Activated naive CD8-positive, alpha-beta T cell treated with anti-CD3 and anti-CD28 coated beads, Interleukin-2, amount 10 ng/mL, durations not matched to agents 7 days and 5 days (primary cell): ENCODE measurements at places on chromosomes 16 and 17. TPM values are rescaled to one million over a fixed set of nuclear protein-coding genes. Genes with fewer than 3 reads are reported as not detected.

PSMB3 gene
- total RNA-seq: 189 TPM

OR1A1 gene
- total RNA-seq: not detected

APOBR gene
- 23.9 TPM for total RNA-seq

KRTAP3-2 gene
- not detected for total RNA-seq

TOM1L2 gene
- total RNA-seq: 32.9 TPM

MYH2 gene
- total RNA-seq: not detected

SEC14L5 gene
- not detected for total RNA-seq

PMFBP1 gene
- 5.0 TPM for total RNA-seq

KRT27 gene
- total RNA-seq: not detected

TAOK1 gene
- 51.6 TPM for total RNA-seq

CDRT15L2 gene
- total RNA-seq: not detected

- no peak for DNase-seq
Measured at GRCh38 chr17:80393241-80393890, 21.6 kb upstream of the ENDOV start.

GRCh38 chr17:7208027-7208571, 11.5 kb downstream of the DLG4 start:
- no peak for DNase-seq

DNA sequence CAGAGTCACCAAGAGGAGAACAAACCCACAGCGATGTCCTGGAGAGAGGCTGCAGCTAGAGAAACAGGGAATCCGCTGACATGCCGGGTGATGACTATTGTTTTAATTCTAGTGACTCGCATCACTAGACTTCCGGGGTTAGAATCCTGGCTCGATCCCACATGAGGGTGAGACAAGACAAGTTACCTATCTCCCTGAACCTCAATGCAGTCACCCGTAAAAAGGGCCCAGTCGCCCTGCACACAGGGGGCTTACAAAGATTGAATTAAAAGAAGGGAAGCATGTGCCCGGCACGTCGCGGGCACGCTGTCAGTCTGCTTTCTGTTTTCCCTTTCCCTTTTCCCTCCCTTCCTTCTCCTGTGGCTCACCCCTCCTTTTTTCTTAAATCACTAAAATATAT, 212.9 kb upstream of the FOXF1 start:
- no peak for DNase-seq

DNA sequence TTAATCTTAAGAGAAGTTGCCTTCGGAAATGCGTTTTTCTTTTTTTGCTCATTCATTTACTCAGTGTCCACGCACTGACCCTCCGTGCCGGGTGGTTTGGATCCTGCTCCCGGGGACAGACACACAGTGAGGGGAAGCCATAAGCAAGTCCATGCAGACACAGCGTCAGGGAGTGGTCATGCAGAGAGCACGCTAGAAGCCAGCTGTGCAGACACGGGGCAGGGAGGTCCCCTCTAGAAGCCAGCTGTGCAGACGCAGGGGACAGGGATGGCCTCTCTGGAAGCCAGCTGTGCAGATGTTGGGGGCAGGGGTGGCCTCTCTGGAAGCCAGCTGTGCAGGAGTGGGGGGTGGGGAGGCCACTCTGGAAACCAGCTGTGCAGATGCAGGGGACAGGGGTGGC, 4.8 kb downstream of the GAA start:
- peak; percentile 15 for DNase-seq

DNA sequence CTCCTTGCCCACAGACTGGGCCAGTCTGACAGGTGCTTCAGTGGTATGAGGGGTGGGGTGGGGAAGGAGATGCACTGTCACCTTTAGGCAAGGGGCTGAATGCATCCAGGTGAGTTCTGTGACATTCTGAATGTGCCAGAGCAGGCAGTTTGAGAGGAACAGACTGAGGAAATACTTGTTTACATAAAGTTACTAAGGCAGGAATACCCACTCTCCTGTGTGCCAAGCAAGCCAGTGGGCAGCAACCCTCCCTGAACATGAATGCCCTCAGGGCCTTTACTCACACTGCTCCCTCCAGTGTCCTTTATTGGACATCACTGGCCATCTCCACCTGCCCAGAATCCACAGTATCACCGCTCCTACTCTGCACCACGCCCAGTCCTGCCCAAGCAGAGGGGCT, 33.1 kb upstream of the ULK2 start:
- DNase-seq: no peak

DNA sequence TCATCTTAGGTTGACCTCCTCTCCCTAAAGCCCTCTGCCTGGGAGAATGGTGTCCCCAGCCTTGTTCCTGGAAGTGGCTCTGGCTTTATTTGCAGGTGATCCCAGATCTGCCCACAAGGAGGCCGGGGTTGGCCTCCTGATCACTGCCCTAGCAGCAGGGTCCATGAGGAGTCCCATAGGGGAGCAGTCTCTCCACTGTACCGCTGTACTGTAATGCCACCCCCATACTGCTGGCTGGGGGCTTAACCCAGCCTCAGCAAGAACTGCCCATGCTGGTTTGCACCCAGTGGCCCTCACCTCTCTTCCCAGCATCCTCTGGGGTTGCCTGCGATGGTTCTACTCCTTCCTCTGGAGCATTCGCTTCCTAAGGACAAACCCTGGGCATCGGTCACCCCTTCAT, 39.1 kb downstream of the PSME3IP1 start:
- DNase-seq: no peak

- DNase-seq: no peak
Measured at GRCh38 chr16:988471-989353, 7.1 kb downstream of the SOX8 start.

DNA sequence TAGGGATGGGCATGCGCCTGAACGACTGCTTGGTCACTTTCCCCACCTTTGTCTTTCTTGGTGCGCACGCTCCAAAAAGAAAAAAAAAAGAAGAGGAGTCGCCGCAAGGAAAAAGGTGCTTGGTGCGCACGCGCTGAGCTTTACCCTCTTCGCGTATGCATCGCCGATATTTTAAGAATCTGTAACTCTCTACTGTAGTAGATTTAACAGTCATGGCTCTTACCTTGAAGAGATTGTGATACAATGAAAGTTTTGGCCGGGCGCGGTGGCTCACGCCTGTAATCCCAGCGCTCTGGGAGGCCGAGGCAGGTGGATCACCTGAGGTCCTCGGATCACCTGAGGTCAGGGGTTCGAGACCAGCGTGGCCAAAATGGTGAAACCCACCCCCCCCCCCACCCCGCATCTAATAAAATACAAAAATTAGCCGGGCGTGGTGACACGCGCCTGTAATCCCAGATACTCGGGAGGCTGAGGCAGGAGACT, 609 bp upstream of the FXR2 start:
- no peak for DNase-seq

DNA sequence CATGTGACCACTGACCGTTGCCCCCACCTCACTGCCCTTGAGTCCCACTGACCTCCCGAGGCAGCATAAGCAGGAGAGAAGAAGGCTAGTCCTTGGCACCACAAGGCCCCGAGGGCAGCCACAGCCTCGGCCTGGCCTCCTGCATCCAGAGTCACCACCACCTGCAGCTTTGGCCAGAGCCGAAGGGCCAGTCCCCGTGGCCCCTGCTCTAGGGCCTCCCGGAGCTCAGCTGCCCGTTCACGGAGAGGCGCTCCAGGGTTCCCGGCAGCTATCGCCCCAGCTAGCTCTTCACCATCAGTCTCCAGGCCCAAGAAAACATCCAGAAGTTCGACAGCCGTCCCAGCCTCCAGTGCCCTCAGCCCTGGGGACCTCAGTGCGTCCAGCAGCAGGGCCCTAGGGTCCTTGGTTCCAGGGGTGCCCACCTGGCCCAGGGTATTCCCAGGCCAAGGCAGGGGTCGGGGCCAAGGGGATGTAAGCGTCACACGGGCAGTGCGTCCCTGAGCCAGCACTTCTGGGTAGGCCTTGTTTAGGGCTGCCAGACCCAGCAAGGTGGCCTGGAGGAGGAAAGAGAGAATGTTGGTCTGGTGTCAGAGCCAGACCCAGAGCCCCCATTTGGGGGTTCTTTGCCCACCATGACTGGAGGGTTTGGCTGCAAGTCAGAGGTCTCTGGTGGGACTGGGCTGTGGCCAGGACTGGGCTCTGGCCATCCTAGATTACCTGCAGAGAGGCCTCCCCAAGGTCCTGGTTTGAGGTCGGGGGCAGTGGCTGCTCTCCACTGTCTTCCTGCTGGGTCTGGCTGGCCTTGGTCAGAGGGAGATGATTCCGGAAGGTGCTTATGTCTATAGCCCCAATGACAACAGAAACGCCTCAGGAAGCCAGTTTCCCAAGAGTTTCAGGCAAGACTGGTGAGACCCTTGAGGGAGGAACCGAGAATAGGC, 1.8 kb downstream of the GHDC start:
- no peak for DNase-seq

DNA sequence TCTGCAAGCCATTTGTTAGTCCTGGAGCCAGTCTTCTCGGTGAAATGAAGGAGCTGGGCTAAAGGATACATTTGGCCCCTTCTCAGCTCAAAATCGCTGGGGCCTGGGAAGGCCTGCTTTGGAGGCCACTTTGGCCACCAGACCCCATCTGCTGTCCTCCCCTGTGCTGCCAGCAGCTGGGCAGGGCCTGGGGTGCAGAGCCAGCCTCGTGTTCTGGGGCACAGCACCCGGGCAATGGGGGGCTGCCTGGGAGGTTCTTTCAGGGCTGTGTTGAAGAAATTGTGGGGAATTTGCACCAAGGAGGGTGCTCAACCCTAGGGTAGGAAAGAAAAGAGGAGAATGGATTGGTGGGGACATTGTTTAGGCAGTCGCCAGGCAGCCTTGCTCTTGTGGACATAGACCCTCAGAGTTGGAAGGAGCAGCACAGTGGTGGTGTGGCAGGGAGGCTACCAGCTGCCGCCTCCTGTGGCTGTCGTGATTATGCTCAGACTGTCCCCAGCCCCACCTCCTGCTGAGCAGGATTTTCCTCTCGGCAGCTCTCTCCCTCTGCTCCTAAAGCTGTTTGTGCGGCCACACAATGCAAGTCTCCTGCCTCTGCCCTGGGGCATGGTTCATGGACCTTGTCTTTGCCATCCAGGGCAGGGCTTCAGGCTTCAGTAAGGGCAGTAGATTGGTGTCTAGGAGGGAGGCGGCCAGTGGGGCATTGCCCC, 174.8 kb downstream of the NTN1 start:
- DNase-seq: no peak

GRCh38 chr16:85983064-85983463, 84.1 kb downstream of the IRF8 start:
- DNase-seq: no peak

DNA sequence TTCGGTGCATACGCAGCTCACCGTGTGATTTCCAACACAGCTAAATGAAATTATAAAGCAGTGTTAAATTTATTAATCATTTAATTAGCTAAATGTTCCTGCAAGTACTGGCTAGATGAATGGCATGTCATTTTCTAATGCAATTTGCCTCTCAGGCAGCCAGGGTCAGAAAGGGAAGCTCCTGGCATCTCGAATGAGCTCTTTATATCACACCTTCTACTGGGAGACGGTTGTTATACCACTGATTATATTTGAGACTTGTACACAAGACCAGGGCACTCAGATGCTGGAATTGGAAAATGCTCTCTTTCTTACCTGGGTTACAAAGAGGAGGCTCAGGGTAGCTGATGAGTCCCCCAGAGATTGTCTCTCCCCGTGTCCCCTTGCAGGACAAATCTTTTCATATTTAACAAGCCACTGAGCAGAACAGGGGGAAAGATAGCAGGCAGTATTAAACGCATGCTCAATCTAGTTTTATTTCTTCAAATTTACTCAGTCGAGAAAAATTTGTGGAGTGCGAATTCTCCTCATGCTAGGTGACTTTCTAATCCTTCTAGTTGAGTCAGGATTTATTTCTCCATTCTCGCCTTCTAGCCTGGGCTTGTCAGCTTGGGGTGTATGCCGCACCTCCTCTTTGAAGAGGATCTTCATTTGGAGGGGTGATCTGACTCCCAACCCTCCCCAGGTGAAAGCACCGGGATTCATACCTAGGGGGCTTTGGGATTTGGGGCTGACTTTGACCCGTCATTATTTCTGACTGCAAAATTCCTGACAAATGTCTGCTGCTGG, 441.1 kb downstream of the MAF start:
- DNase-seq: no peak

DNA sequence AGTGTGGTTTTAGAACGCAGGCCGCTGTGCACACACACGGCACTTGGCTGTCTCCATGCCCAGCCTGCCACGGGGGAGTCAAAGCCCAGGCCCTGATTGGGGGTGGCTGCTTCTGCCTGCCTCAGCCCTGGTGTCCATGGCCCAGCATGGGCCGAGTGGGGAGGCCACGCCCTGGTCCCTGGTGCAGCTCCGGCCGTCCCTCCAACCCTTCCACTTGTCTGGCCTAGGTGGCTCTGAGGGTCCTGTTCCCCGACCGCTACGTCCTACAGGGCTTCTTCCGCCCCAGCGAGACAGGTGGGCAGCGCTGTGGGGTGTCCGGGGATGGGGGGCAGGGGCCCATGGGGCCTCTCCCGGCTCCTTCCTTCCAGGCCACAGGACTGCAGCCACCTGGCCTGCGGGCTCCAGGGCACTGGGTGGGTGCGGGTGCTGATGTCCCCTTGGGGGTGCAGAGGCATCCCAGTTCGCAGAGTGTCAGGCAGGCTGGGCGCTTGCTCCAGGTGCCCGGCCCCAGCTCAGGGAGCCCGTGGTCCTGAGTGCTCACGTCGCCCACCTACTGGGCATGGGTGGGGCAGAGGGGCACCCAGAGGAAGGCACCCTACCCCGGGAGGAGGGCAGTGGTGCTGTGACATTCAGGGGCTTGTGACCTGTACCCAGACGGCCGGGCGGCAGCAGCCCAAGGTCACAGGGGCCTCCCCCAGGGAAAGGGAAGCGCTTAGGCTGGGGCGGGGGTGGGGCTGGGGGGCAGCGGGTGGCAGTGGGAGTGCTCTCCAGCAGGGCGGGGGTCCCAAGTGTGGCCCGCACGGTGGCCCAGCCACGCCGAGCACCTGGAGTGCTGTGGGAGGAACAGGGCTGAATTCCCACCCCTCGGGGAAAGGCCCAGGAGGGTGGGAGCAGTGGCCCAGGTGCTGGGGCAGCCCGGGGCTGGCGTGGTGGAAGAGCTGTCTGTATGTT, 11.8 kb downstream of the CENPX start:
- DNase-seq: no peak

DNA sequence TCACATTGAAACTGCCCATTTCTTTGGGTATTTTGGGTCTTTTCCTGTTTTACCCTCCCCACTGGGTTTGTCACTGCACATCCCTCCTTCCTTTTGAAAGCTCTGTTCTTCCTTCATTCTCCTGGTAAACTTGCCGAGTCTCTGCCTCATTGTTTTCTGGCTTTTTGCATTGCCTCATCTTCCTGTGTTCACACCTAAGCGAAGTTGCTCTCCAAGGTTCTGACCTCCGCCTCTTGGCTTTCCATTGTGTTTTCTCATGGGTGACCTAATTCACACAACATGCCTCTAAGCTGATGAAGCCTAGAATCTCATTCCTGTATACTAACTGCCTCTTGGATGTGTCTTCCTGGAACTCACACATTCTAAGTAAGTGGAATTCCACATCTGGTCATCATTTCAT, 1096.1 kb upstream of the EEF2KMT start:
- no peak for DNase-seq

DNA sequence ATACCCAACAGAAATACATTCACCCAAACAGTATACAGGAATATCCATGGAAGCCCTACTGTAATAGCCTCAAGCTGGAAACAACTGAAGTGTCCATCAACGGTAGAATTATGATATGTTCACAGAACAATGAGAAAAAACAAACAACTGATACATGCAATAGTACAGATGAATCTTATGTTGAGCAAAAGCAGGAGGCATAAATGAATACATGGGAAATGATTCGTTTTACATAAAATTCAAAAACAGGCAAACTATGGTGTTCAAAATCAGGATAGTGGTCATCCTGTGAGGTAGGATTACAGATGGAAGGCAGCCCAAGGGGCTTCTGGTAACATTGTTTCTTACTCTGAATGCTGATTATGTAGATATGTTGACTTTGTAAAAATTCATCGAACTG, 25.1 kb downstream of the RFFL start:
- no peak for DNase-seq

GRCh38 chr17:44464037-44464436, 39.2 kb downstream of the GPATCH8 start:
- DNase-seq: no peak

GRCh38 chr17:70892527-70892926, 723.2 kb downstream of the KCNJ2 start:
- no peak for DNase-seq
